ENCODE measurements at places on chromosomes 5 and 9.

DNA sequence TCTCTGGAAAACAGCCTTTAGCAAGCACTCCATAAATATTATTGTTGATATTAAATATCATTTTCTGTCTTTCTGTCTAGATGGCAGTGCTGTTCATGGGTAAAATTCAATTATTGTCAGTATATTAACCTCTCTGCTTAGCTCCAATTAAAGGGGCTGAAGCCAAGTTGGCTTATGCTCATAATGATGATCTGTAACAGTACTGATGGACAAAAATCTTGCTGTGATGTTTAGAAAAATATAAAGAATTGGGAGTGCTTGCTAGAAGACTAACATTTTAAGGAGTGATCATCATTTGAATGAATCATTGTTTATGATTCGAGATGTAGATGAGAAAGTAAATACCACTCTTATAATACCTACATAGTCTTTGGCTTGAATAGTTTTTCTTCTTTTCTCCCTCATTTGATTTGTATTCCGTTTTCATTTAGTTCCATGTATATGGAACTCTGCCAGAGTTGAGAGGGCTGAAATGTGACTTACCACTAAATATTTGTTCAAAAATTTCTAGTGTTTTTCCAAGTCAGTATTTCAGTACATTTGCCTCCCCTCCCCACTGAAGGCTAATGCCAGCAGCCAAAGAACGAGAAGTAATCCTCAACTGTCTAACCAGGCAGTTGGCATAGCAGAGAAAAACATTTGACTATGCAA is 538.3 kb downstream of the CSNK1G3 start:
- no peak for DNase-seq

DNA sequence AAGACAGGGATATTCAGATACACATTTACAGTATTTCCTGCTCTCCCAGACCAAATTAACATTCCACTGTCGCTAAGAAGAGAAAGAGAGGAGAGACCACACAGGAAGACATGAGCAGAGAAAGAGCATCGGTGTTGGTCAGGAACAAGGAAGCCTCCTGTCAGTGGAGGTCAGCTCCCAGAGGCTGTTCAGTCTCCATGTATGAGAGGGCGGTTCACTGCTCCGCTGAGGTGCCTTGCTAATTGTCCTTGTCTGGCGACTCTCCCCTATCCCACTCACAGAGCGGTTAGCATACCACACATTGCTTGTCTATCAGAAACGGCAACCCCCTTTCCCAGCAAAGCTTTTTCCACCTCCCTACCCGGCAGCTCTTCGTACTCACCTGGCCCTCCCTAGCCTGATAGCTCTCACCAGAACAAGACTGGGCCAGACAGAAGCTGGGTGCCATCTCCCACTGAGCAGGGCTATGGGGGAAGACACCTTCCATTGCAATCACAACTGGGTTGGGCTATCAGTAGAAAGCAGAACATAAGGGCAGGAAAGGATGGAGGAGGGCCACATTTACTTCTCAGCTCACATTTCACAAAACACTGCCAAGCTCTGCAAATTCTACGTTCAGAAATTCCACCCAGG is 58.6 kb upstream of the LMNB1 start:
- no peak for DNase-seq

DNA sequence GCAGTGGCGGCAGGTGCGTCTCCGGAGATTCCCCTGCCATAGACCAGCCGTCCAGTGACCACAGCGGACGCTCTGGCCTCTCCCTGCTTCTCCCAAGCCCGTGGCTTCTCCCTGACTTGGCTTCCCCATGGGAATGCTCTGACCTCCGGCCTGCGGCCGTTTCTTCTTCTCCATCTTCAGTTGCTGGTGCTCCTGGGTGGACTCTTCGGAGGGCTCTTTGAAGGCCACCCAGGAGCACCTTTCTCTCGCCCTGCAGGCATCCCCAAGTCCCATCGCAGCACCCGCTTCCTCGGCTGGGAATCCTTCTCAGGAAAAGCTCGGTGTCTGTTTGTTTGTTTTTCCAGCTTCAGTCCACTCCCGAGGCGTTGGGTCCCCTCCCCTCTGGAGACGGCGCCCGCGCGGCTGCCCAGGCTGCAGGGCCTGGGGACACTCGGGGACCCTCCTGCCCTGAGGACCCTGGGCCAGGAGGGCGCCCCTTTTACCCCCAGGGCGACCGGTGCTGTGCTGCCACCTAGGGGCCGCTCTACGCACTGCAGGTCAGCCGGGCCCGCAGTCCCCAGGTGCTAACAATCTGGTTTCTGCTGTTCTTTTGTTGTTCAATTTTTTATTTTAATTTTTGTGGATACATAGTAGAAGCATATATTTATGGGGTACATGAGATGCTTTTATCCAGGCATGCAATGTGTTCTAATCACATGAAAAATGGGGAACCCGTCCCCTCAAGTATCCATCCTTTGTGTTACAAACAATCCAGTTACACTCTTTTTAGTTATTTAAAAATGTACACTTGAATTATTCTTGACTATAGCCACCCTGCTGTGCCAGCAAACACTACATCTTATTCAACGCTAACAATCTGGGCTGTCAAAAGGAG is 197.9 kb upstream of the ADAMTS16 start:
- peak; percentile 1 for DNase-seq

GRCh38 chr5:125150041-125150669 is 403.7 kb upstream of the ZNF608 start:
- DNase-seq = no peak

GRCh38 chr9:134371731-134372130 is 45.5 kb downstream of the RXRA start:
- no peak for DNase-seq

DNA sequence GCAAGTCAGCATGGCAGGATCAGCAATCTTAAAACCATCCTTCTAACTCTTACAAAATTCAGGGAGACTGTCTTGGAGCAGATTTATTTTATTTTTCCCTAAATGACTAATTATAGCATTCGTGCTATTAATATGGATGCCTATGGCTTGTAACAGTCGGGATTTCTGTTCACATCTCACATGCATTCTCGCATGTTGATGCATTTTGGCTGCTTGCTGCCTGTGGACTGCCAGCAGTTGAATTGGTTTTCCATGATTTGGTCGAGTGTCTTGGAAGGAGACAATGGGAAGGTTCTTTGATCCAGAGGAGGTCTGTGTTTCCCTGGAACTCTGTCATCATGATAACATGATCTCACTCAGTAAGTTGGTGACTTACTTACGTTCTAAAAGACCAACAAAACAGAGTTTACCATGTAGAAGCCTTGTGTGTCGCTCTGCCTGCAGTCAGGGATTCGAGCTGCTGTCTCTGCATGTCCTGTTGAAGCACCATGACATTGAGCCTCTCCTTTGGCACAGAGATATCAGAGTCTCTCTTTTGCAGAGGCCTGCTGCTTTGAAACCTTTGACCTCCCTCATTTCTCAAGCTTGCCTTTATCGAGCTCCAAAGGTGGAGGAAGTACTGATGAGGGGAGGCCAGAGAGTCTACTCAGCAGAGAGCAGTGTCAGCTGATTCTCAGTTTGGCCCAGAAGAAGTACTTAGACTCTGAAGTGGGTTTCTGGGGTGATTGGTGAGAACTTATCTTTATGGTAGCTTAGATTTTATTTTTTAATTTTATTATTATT is 82.4 kb downstream of the ARHGAP26 start:
- DNase-seq = no peak

DNA sequence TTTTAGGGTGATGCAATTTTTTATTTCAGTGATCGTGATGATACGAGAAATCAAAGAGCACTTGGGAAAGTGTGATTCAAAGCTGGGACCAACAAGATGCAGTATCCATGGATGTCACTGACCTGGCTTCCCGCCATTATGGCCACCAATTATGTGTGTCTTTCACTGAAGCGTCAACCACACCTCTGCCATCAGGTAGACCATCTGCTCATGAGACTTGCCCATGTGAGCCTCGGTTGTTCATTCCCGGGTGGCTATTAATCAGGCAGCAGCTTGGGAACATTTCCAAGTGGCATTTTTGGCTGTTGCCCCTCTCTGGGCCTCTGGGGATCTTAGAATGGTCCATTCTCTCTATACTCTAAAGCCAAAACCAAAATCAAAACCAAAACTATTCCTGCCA is 436.0 kb upstream of the ADAMTSL1 start:
- no peak for DNase-seq

GRCh38 chr9:91073811-91074771 is 272.5 kb downstream of the SYK start:
- DNase-seq = no peak

DNA sequence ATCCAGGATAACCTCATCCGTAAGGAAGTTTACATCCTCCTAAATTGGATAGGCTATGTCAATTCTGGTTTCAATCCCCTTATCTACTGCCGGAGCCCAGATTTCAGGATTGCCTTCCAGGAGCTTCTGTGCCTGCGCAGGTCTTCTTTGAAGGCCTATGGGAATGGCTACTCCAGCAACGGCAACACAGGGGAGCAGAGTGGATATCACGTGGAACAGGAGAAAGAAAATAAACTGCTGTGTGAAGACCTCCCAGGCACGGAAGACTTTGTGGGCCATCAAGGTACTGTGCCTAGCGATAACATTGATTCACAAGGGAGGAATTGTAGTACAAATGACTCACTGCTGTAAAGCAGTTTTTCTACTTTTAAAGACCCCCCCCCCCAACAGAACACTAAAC is 1.3 kb downstream of the ADRB2 start:
- no peak for DNase-seq

All from common myeloid progenitor, CD34-positive (primary cell).